ENCODE measurements at places on chromosomes 7 and 10.

DNA sequence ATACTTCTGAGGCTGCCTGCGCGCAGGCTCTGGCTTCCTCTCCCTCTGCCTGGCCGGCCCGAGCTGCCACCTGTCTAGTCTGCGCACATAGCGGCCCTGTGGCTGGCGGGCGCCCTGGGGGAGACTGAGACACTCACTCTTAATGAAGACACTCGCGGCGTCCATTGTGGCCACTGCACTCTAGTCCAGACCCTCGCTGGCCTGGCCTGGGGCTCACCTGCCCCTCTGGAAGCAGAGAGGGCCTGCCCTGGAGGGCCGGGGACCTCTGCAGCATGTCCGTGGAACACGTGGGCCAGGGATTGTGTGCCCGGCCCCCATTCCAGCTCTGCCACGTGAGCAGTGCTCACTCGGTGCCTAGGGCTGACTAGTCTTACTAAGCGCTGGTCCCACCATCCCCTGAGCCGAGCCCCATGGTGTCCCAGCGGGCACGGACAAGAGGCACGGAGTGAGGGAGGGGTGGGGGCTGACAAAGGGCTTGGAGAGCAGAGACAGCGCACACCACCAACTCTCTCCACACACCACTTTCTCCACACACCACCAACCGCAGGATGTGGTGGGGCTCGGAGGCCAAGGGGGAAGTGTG lies 149.3 kb downstream of the ELFN1 start:
- peak; percentile 47 for DNase-seq

DNA sequence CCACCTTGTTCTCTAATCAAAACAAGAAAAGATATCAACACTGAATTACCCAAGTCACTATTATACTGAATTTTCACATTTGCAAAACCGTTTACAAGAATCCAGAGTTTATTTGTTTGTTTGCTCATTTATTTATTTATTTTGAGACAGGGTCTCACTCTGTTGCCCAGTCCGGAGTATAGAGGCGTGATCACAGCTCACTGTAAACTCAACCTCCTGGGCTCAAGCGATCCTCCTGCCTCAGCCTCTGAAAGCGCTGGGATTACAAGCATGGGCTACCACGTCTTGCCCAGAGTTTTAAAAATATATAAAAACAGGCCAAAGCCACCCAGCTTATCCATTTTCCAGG lies 8.5 kb downstream of the CREB3L2 start:
- DNase-seq = no peak

DNA sequence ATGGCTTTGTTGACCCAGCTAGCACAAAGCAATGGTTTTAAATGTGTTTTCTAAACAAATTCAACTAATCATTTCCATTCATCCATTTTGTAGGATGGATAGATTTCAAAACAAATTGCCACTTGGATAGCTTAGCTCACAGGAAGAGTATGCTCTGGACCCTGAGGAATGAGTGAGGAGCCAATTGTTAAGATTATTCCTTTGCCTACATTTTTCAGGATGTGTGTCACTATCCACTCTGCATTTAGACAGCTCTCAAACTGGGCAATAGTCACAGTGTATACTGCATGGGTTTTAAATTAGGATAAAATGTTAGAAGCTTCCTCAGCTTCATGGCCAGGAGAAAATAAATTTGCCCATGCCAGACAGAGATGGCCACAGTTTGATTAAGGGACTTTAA lies 605.6 kb upstream of the TEX47 start:
- no peak for DNase-seq

- DNase-seq = no peak
Observed at GRCh38 chr10:129673292-129673691, 206.3 kb downstream of the MGMT start.

- no peak for DNase-seq
Observed at GRCh38 chr10:132811891-132812481, 26.0 kb upstream of the NKX6-2 start.

- DNase-seq = peak; percentile 13
Observed at GRCh38 chr7:116776610-116777289, 85.6 kb upstream of the CAPZA2 start.

GRCh38 chr7:106345421-106346166 lies 60.8 kb upstream of the NAMPT start:
- peak; percentile 82 for DNase-seq

DNA sequence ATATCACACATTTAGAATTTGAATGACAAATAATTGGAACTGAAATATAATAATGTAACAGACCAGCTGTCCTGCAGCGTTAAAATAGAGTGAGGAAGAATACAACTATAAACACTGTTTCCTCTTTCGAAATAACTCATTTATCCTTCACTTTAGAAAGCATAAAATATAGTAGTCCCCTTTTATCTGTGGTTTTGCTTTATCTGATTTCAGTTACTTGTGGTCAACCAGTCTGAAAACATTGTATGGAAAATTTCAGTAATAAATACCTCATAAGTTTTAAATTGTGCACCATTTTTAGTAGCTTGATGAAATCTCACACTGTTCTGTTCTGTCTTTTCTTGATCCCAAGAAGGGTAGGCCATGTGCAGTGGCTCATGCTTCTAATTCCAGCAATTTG lies 31.7 kb downstream of the POLR1F start:
- no peak for DNase-seq

GRCh38 chr7:152366662-152367061 lies 69.1 kb downstream of the KMT2C start:
- no peak for DNase-seq

DNA sequence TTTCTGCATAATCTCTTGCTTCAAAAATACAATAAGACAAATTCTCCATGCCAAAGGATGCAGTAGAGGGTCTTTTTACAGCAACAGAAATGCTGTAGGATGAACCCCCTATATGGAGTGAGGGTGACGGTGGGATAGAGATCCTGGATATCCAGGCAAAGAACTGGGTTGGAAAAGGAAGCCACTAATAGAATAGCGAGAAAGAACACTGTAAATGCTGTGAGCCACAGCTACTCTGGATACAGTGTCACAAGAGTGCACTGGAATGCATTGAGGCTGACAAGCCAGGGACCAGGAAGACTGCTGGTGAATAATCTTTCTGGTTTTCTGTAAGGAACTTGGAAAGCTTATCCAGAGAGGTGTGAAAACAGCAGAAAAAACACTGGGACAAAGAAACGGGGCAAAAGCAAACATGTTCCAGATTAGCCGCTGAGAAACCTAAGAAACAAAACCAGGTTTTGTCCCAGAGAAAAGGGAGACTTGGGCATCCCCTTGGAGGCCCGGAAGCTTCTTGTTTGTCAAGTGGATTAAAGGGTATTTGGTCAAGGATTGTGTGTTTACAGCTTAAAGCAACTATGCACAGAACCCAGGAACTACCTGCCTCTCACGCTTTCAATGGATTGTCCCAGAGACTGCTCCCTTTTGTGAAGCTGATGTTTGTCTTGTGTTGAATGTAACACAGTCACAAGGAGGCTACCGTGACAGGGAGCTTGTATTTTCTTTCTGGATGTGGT lies 6.2 kb upstream of the MSMB start:
- DNase-seq = no peak

DNA sequence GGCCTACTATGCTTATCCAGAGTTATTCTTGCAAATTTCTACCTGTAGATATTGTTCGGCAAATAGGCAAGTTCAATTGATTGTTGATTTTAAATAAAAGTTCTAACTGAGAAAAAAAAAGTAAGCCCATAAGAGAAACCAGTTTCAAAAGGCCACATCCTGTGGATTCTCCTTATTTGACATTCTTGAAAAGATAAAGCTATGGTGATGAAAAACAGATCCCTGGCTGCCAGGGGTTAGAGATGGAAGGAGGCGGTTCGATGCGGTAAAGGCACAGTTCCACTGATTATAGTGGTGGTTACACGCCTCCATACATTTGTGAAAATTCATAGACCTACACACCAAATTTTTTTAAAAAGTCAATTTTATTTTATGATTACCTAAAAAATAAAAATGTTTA lies 347.8 kb downstream of the KCNMA1 start:
- no peak for DNase-seq

- no peak for DNase-seq
Observed at GRCh38 chr10:112678581-112678980, 231.6 kb downstream of the VTI1A start.

- DNase-seq = no peak
Observed at GRCh38 chr10:45544191-45544590, 128.4 kb downstream of the ZFAND4 start.

GRCh38 chr10:5447056-5447455 lies 34.7 kb downstream of the NET1 start:
- DNase-seq = no peak

DNA sequence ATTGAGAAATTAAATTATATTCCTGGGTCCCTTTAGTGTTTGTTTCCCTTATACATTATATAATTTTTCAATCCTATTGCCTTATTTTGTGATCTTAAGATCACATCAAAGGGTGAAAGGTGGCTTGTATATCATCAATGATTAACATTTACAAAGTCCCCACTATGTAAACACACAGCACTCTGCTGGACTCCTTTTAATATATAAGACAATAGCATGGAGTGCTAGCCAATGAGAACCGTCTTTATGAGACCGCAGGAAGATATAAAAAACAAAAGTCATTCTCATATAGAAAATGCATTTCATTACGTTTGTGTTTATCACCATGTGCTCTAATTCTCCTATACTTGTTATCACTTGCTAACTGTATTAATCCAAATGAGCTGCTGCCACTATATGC lies 108.5 kb downstream of the HOXA1 start:
- no peak for DNase-seq

- no peak for DNase-seq
Observed at GRCh38 chr10:79028056-79028430, 40.7 kb upstream of the ZMIZ1 start.

GRCh38 chr10:69757553-69758309 lies 44.0 kb upstream of the COL13A1 start:
- DNase-seq = peak; percentile 17

- no peak for DNase-seq
Observed at GRCh38 chr7:137313201-137313600, 30.3 kb downstream of the PTN start.

DNA sequence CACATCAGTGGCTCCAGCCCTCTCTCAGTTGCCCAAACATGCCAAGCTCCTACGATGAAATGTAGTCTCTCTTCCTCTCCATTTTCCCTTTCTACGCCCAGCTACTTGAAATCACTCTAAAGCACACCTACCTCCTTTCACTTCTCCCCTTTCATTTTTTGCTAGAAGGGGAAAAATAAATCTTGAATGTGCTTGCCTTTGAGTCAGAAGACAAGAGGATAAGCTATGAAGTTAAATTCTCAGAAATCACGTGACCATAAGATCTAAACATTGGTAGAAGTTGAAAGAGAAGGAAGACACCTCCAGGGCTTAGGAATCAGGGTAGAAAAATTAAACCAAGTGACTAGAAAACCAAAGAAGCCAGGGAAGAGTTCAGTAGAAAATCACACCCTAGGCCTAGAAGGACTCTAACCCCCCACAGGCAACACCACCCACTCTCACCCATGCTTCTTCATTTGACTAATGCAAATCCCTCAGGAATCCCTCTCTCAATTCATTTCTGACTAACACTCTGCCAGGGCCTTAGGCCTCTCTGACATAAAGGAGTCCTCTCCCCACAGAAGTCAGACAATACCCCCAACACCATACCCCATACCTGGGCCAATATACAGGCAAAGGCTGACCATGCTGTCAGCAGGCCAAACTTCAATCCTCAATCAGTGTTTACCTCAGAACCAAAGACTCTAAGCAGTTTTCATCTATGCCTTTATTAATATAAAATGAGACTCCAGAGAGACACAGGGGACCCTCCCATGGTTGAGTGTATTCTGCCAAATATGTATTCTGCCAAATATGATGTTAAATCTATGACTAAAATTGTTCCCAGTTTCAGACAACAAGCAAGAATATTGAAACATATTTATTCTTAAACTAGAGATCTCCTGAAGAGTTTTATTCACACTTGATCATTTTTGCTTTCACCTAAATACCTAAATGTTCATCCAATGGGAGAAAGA lies 84.8 kb downstream of the ELMO1 start:
- peak; percentile 25 for DNase-seq

DNA sequence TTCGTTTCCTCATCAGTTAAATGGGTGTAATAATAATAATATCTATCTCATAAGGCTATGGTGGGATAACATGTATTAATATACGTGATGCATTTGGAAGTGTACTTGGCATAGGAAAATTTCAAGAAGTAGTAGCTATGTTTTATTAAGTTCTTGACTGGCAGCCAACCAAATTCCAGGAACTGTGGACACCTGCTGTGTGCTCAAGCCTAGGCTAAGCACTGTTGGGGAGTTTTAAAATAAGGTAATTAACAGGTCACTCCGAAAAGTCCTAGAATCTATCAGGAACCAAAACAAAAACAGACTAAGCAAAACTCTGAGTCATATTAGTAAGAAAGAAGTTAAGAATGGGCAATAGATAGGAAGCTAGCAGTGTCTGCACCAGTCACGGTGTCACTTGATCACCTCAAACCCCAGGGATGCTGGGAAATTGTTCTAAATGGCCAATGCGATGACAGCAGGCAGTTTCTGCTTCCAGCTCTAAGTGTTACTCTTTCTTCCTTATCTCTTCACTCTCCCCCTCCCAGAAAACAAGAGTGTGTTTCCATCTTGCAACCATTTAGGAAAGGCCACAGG lies 92.0 kb upstream of the GDF10 start:
- DNase-seq = peak; percentile 42

DNA sequence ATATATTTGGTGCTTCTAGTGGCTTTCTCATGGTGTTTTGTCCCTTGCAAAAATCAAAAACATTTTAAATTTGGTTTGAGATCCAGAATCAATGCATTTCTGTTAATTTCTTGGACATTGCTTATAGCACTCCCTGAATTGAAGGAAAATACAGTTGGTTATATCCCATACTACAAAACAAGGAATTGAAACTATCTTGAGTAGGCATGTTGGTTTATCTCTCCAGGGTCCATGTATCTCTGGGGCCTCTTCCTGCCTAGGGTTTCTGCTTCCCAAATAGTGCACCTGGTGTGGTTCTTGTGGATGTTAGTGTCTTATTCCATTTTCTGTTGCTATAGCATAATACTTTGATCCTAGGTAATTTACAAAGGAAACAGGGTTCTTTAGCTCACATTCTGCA lies 212.4 kb downstream of the CAMK1D start:
- DNase-seq = no peak

- DNase-seq = no peak
Observed at GRCh38 chr7:34622182-34622581, 35.8 kb upstream of the NPSR1 start.

GRCh38 chr10:116287906-116288501 lies 15.0 kb upstream of the GFRA1 start:
- peak; percentile 43 for DNase-seq

DNA sequence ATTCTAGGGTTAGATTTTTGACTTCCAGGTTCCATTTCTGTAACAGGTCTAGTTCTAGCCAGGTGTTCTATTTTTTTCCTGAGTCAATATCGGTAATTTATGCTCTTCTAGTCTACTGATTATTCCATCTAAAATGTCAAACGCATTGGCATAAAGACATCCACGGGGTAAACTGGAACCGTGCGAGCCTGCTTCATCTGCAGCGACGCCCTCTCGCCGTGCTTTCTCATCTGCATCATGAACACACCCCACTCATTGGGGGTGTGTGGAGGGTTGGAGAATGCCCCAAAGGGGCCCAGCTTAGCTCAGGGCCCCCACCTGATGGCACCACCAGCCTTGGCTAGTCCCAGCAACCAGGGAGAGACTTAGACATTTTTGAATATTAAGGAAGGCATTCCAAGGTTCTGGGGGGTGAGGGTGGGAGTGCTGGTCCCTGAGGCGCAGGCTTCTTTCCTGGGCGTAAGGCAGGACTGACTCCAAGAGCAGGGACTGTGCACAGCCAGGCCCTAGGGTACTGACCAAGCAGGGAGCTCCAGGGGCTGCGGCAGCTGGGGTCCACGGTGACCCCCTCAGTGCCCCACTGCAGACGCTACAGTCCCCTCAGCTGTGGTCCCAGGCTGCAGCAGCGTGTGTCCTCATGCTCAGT lies 12.9 kb upstream of the CRYGN start:
- no peak for DNase-seq
